Amniotic stem cell (primary cell): ENCODE measurements at places on chromosomes 4 and X.
A peak's percentile ranks its signal among the peaks of the same experiment; 100 is the strongest.

DNA sequence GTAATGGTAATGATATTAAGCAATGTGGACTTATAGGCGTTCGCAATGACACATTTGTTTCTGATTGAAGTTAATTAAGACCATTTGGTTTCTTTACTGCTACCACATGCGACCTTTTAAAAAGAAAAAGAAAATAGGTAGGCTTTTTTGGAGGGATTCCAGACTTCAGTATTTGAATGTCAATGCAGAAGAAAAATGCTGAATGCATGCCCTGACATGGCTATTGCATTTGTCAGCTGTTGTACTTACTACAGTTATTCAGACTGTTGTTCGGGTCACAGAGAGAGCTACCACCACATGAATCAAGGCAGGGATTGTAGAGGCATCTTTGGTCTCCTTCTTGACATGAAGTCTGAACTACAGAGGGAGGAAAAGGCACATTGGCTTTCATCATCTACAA, 163.7 kb downstream of the CORIN start:
- DNase-seq = no peak

DNA sequence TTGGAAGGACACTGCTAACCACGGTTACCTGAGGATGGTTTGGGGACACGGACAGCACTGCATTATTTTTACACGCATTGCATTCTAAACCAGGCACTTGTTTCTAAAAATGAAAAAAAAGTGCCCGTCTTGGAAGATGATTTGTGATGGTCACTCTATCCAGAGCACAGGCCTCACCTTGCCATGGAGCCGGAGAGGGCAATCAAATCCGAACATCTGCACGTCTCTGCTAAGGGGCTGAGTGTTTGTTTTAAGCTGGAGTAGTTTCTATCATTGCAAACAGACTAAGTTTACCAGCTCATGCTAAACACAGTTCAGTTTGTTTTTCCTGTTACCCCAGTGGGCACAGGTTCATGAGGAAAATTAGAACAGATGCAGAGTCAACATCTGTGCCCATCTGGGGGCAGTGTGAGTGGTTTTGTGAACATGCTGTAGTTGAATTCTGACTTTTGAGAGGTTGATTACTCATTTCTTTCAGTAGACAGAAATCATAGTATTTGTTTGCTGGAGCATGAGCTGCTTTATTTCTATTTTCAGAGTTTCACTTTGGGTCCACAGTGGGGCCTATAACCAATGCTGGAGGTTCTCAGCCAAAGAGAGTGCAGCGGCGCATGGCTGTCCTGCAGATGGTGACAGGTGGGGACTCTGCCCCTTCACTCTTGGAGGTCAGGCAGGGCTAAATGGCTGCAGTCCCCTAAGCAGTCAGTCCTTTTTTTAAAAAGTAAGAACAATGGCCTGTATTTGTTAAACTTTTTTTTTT, 65.4 kb upstream of the ENPP6 start:
- no peak for DNase-seq

GRCh38 chrX:72368796-72369195, 63.1 kb upstream of the CITED1 start:
- DNase-seq = no peak

DNA sequence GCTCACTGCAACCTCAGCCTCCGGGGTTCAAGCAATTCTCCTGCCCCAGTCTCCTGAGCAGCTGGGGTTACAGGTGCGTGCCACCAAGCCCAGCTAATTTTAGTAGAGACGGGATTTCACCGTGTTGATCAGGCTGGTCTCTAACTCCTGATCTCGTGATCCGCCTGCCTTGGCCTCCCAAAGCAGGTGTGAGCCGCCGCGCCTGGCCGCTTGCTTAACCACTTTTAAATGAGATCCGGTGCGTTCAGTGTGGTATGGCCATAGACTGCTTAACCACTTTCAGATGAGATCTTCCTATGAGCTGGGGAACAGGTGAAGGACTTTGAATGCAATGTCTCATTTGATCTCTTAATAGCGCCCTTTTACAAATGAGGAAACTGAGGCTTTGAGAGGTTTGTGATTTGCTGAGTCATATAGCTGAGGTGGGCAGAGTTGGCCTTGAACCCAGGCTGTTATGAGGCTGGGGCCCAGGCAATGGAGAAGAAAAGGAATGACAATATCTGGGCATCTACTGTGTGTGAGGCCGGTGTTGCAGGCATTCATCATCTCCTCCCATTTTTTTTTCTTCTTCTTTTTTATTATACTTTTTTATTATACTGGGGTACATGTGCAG, 41.9 kb upstream of the NSG1 start:
- DNase-seq = no peak

GRCh38 chr4:183147196-183147595, 48.1 kb downstream of the WWC2 start:
- DNase-seq = no peak

DNA sequence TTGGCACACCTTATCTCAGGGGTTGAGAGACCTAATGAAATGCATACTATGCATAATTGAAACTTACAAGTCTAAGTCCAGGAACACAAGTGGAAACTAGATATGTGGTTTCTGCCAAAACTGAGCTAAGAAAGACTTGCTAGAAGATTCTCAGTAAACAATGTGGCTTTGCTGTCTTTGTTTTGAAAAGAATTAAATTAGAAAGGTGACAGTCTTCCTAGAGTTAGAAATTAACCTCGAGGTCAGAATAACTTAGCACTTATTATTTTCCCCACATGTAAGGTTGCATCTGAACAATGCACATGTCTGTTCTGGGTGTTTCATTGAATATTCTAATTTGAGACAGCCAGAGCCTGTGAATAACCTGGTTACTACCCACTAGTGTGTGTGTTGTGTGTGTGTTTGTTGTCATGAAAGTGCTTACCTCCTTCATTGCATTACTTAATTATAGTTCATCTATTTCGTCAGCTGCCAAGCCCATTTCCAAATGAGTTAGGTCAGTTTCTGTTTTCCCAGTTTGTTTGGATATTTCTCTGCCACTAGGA, 1.5 kb downstream of the EREG start:
- DNase-seq = no peak

GRCh38 chrX:11081511-11081910, 29.6 kb upstream of the HCCS start:
- no peak for DNase-seq

DNA sequence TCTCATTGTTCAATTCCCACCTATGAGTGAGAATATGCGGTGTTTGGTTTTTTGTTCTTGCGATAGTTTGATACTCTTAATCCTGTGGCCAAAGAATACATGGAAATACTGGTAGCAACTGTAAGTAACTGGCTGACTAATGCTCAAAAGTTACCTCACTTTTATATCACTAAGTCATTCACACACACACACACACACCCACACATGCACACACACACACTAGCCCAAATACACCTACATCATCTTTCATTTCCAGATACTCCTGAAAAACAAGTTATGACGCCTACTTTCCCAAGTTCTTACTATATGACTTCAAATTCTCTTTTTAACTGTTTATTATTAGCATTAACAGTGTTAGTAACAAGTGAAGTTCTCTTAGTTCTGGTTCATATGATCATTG, 101.3 kb downstream of the DCHS2 start:
- no peak for DNase-seq

- no peak for DNase-seq
These were observed 2.6 kb upstream of the ZNF674 start for GRCh38 chrX:46547857-46548256.

- DNase-seq = no peak
These were observed 23.2 kb upstream of the LUZP4 start for GRCh38 chrX:115266300-115266699.

- peak; percentile 14 for DNase-seq
These were observed 104.0 kb downstream of the PHEX start for GRCh38 chrX:22135994-22136684.

DNA sequence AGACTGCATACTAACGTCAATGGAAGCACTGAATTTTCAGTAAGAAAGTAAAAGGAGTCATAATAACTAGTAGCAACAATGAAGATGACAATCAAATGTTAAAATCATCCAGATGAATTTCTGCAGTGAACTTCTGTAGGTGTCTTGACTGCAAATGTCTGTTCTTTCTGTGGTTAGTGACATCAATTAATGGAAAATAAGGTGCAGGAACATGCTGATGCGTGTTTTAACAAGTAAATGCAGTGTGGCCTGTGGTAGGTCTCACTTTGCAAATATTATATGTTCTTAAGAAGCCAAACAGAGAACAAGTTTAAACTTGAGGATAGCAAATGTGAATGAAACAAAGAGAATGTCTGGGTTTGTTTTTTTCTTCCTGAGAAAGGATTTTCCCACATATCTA, 2.6 kb upstream of the DTHD1 start:
- no peak for DNase-seq

GRCh38 chr4:75180217-75180616, 247.3 kb downstream of the PARM1 start:
- no peak for DNase-seq

GRCh38 chr4:189436207-189436606, 504.5 kb upstream of the FRG1 start:
- no peak for DNase-seq

DNA sequence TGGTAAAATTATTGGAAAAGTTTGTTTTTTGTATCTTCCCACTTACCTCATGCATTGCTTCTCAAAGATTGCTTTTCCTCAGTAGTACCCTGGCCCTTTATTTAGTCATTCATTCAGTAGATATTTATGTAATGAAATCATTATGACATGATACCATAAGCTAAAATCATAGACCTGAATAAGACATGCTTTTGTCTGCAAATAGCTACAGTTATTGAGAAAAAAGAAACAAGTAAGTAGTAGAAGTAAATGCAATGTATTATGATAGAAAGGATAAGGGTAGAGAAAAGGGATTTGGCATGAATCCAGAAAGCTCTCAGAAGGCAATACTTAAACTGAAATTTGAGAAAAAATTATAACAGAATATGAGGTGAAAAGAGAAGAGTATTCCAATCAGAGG, 352.5 kb downstream of the GPM6A start:
- no peak for DNase-seq

DNA sequence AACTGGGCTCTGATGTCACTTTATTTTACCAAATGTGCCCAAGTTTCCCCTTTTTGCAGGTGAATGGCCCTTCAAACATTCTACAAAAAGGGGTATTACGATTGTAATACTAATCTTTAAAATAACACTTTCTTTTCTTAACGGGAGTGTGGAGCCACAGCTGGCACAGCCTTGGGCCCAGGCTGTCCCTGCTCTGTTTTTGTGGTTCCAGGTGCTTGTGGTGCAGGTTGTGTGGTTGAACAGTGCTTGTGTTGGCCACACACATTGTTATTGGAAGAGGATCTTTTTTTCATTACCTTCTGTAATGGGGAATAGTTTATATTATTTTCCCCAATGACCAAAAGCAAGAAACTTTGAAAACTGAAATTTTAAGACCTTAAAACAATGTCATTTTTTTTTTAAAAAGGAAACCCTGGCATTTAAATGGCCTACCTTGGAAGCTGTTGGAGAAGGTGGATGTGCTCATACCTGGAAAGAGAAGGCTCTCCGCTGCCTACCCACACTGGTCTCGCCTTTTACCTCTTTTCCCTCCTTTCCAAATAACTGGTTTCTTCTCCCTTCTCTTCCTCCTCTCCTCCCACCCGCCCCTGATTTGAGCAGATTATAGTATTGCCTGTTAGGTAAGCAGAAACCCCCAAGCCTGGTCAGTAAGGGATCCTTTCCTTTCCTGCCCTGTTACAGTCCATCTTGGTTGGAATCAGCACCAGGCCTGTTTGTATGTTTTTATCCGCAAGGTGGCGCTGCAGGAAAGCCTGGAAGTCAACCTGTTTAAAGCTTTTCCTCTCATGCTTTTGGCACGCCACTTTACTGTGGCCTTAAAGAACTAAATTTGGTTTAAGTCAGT, 28.6 kb downstream of the HADH start:
- DNase-seq = peak; percentile 57

DNA sequence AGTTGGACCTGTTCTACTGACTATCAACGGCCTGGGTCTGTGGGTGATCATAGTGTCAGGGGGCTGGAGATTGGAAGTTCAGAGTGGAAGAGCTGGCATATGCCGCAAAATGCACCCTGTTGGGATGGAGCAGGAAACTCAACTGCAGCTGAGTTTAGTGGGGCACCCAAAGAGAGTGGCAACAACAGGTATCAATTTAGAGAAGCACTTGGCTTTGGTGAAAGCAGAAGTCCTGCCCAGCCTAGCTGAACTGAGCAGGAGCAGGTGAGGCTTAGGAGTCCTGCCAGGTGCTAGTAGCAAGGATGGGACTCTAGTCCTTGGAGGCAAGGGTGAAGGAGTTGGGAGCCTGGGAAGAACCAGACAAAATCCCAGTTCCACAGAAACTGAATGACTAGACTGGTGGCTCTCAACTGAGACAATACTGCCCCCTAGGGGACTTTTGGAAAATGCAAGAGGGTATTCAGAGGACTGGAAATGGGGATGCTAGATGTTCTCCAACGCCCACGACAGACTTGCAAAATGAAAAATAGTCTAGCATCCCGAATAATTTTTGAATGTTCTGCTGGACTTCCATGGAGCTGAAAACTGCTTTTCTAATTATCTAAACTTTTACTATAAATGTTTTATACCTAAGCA, 49.4 kb downstream of the RTL9 start:
- peak; percentile 5 for DNase-seq

- no peak for DNase-seq
These were observed 107.1 kb upstream of the ATP6AP2 start for GRCh38 chrX:40473460-40474204.

DNA sequence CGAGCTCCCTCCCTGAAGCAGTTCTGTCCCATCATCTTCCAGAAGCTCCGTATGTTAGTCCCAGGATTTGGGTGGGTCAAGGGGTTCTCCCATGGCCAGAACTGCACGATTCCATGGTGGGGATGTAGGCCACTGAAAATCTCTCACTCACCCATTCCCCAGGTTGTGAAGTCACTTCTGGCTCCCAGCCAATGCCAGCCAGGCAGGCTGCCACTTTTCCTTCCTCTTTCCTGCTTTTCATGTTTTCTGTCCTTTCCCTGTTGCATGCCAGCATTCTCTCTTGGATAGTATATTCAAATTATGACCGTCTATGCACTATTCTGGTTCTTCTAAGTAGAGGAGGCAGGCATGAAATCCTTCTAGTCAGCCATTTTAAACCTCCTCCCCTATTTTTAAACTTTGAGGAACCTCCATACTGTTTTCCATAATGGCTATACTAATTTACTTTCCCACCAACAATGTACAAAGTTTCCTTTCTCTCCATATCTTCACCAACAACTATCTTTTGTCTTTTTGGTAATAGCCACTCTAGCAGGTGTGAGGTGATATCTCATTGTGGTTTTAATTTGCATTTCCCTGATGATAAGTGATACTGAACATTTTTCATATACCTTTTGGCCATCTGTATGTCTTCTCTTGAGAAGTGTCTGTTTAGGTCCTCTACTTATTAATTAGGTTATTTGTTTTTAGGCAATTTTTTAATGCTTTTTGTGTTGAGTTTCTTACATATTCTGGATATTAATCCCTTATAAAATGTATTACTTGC, 182.1 kb upstream of the TET2 start:
- no peak for DNase-seq

- DNase-seq = no peak
These were observed 122.4 kb downstream of the C4orf33 start for GRCh38 chr4:129218360-129218759.
